Activated T-cell treated with anti-CD3 and anti-CD28 coated beads for 48 hours (primary cell): ENCODE measurements at places on chromosomes 2 and 18.
A peak's percentile ranks its signal among the peaks of the same experiment; 100 is the strongest.

DNA sequence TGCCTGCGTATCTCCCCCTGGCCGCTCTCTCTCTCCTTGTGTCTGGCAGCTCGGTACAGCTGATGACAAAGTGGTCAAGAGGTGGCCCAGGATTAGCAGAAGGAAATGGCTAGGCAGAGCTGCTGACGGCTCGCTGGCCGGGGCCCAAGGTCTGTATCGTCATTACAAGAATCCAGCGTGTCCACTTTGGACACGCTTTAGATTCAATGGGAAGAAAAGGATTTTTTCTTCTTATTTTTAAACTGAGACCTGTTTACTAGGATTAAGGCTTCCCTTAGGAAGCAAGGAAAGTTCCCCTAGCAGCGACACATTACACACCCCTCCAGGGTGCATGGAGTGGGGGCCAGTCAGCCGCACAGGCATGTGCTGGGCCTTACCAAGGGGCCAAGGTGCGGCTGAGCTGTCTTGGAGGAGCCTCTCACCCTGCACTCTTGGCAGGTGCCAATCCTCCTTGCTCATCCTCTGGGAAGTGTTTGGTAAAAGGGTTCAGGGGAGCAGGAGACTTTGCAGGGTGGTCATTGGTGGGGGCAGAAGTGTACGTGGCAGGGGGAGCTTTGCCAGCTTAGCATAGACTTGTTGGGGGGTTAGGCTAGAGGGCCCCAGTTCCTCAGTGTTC lies 76.8 kb downstream of the POLR1A start:
- no peak for DNase-seq

GRCh38 chr2:203948733-203949132 lies 12.2 kb downstream of the ICOS start:
- DNase-seq = no peak

DNA sequence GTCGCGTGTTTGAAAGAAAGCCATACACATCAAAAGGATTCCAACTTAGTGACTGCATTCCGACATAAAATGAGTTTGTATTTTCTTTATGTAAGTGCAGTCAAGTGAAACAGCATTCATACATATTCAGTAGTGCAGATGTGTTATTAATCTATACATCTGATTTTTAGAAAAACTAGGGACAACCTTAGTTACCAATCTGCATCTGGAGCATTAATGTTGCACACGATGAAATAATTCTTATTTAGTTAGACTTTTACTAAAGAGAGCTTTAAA lies 1.9 kb downstream of the GORASP2 start:
- no peak for DNase-seq

- DNase-seq = no peak
Observed at GRCh38 chr2:165624470-165624800, 154.9 kb downstream of the CSRNP3 start.

DNA sequence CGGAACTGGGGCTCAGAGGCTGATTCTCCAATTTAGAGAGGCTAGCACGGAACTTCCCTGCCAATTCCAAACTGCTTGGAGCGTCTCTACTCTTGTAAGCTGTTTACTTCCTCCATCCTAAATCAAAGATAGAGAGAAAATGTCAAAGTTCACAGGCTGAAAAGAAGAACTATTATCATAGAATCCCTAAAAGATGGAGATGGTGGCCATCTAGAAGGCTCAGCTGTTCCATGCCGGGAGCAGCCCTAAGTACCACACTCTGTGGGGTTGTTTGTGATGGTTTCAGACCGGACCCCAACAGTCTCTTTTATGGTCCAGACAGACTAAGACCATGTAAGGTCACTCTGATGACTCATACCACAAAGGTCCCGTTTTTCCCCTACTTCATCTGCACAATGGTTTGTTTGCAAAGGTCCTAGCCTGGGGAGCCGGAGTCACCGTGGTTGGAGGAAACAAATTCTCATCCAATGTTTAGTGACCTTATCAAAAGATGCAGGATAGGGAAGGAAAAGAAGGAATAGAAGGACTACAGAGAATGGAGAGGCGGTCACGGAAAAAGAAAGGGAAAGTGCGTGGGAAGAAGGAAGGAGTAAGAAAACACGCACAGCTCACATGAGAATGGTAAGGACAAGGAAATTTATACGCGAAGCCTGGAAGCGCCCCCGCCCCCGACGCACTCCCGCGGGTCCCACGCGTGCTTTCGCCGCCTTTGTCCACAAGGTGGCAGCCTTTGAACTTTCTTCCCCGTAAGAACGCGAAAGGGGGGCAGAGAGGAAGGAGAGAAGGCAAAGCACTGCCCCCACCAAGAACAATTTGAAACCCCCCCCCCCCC lies 453 bp upstream of the ANTXR1 start:
- peak; percentile 9 for DNase-seq

- DNase-seq = no peak
Observed at GRCh38 chr2:216665242-216665641, 30.1 kb downstream of the IGFBP5 start.

DNA sequence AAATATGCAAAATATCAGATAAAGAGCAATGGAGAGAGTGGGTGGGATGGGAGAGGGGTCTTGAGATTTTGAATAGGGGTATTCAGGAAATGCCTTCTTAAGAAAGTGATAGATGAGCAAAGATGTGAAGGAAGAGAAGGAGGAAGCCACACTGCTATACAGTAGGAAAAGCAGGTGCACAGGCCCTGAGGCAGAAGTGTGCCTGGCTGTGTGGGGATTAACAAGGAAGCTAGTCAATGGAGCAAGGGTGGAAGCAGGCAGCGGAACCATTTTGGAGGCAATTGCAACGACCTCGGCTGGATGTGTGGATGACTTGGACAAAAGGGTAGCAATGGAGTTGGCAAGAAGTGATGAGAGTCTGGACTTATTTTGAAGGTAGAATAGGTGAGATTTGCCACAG lies 11.0 kb upstream of the CNGA3 start:
- DNase-seq = no peak

- no peak for DNase-seq
Observed at GRCh38 chr2:232632904-232633412, 446 bp upstream of the EFHD1 start.

GRCh38 chr18:55318951-55319441 lies 269.0 kb downstream of the TCF4 start:
- DNase-seq = no peak

DNA sequence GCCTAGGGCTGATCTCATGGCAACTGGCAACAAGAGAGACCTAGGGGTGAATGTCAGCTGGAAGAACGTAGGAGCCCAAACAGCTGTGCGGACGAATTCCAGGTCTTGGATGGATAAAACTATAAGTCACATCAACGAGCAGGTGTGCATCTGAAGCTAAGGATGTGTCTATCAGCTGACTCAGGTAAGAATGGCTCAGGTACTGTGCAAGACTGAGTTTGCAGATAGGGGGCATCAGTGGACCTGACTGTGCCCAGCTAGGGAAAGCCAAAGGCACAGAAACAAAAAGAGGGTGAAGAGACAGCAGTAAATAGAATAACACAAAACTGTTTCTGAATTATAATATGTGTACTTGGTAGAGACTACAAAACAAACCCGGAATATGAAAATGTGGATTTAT lies 357.3 kb downstream of the ZEB2 start:
- DNase-seq = peak; percentile 8

- no peak for DNase-seq
Observed at GRCh38 chr2:189583227-189584198, 2.9 kb upstream of the SLC40A1 start.

GRCh38 chr2:167451496-167452289 lies 563.4 kb downstream of the XIRP2 start:
- no peak for DNase-seq

GRCh38 chr2:203669820-203670219 lies 36.6 kb upstream of the CD28 start:
- DNase-seq = no peak

DNA sequence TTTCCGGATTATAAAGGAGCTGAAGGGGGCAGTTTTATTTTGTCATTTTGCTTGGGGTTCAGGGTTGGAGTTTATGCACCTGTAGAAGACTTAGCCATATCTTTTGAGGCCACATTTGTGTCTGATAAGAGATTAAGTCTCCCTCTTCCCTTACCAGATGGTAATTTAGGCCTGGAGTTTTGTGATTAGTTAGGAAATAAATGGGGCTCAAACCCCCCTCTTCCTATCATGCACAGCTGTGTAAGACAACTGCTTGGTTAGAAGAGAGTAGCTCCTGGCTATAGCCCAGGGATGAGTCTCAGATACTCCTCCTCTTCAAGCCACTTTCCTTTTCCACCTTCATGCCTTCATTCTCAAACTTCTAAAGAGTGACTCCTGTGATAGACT lies 802 bp upstream of the SAP130 start:
- DNase-seq = no peak

- DNase-seq = no peak
Observed at GRCh38 chr2:42964439-42965083, 172.2 kb upstream of the HAAO start.

DNA sequence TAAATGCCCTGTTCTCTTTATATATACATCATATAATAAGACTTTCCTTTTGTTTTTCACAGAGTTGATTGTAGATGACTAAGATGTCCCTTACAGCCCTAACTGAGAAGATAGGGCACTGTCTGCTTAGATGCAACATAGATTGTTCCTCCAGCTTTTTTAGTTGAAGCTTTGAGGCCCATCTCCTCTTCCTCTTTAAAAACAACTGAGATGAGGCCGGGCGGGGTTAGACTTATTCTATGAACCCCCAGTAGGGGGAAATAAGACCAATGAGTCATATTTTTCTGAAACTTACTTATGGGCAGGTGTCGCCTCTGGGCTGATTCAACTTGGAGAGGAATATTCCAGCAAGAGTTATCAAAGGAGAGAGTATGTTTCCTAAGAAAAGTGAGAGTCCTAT lies 84.6 kb downstream of the FBXO15 start:
- DNase-seq = no peak

GRCh38 chr2:156279446-156280150 lies 52.9 kb downstream of the NR4A2 start:
- no peak for DNase-seq

DNA sequence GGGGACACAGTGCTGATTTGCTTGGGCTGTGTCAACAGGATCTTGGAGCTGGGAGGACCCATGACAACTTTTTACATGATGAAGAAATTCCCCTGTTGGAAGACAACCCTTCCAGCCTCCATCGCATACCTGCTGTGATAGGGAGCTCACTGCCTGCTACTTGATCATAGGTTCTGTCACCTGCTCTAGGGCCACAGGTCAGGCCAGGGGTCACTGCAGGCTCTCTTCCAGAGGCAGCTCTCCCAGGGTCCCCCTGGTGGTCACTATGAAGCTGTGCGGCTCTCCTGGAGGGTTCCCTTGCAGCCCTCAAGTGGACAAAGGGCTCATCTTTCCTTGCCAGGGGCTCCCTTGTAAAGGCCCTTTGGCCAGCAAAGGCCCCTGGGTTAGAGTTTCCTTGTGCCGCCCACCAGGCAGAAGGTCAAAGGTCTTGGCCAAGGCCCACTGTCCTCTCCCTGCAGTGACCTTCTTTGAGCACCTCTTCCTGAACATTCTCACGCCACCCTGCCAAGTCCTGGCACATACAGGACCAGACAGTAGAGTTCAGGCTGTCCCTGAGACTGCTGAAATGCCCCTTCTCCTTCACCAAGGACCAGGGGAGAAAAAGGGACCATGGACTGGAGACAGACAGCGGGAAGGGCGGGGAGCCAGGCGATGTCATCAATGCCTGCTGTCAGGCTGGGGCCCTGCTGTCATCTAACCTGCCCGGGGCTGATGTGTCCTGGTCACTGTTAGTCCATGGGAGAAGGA lies 345.1 kb downstream of the DYSF start:
- DNase-seq = peak; percentile 2

- no peak for DNase-seq
Observed at GRCh38 chr2:210523650-210524289, 32.6 kb upstream of the CPS1 start.

DNA sequence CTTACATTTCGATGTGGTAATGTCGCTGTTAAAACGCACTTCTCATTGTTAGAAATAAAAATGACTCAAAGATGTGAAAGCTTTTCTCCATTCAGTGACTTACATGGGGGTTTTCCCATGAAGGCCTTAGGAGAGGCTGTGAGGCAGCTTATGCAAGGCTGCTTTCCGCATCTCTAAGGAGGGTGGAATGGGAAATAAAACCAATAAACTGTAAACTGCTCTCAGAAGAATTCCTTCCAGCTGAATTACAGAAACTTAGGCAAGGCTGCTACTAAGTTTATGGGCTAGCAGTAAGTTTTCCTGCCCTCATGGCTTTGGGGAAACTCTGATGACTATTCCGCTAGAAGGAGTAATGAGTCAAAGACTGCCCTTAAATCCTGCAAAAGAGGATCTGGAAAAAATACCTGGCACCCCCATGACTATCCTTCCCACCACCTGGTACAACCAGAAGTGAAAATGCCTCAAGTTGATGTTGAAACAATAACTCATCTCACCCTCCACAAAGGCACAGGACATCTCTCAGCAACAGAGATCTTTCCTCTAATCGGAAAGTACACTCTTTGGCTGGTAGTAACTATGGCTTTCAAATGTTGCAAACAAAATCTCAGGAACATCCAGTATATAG lies 97.7 kb upstream of the SMAD7 start:
- no peak for DNase-seq

- DNase-seq = peak; percentile 70
Observed at GRCh38 chr2:110866466-110866865, 134.1 kb downstream of the ACOXL start.

DNA sequence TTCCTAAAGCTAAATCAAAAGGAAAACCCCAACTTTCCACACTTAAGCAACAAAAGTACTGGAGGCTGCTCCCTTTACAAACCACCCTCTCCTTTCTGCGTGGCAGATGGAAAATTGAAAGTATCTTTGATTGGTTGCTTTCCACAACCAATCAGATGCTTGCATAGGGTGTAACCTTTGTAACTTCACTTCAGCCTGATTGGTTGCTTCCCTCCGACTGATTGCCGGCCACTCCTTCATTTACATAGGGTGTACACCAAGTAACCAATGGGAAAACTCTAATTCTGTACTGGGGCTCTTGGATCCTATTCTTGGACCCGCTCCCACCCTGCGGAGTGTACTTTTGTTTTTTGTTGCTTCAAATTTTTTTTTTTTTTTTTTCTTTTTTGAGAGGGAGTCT lies 297.7 kb downstream of the NCKAP5 start:
- no peak for DNase-seq

GRCh38 chr18:8435376-8435775 lies 173.9 kb upstream of the RAB12 start:
- no peak for DNase-seq
